HS-27A (cell line): ENCODE measurements at places on chromosomes 3 and 15.

DNA sequence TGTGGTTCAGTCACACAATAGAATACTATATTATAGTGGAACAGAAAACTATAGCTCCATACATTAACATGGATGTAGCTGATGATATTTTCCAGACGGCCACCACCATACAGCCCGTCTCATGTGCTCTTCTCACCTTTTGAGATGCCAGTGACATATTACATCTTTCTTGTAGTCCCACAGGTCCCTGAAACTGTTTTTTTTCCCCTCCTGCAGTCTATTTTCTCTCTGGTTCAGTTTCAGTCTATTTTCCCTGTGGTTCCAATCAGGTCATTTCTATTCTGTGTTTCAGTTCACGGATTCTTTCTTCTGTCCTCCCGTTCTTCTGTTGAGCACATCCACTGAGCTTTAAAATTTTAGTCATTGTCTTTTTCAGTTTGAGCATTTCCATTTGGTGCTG lies 72.2 kb downstream of the PPCDC start:
- no peak for DNase-seq

DNA sequence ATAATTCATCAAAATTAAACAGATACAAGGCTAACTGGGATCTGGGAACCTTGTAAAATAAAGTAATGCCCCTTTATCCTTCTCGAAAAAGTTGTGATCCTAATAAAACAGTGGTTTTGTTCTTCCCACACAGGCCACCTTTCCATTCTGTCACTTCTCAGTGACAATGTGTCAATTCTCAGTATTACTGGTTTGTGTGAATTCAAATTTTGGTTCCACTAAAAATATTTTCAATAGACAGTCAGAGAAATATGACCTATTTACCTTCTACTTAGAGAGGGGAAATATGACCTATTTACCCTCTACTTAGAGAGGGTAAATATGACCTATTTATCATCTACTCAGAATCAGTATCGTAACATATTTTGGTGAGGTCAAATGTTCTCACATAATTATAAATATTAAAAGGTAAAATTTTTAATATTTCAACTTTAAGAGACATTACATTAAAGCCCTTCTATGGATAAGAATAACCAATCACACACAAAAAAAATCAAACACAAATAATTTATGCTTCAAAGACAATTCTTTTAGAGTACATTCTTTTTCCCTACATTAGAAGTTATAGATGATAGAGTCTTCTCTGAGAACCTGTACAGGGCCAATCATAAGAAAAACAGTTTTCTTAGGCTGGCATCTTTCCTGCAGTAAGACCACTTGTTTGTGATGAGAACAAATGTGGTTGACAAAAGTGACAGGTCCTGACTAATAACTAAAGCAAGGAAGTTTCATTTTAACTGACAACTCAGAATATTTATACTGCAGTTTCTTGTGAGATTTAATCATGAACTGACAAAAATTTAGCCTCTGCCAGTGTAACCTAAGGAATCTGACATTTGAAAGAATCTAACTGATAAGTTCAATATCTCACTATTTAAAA lies 323.3 kb downstream of the DIPK2A start:
- DNase-seq, result no peak

- peak; percentile 20 for DNase-seq
Measured at GRCh38 chr3:128584412-128585020, 66.1 kb downstream of the RPN1 start.

- no peak for DNase-seq
Measured at GRCh38 chr3:12907296-12907695, 65.9 kb upstream of the RPL32 start.

GRCh38 chr15:92495446-92495845 lies 101.8 kb downstream of the ST8SIA2 start:
- no peak for DNase-seq

- no peak for DNase-seq
Measured at GRCh38 chr15:64355348-64355943, 527 bp downstream of the CSNK1G1 start.

DNA sequence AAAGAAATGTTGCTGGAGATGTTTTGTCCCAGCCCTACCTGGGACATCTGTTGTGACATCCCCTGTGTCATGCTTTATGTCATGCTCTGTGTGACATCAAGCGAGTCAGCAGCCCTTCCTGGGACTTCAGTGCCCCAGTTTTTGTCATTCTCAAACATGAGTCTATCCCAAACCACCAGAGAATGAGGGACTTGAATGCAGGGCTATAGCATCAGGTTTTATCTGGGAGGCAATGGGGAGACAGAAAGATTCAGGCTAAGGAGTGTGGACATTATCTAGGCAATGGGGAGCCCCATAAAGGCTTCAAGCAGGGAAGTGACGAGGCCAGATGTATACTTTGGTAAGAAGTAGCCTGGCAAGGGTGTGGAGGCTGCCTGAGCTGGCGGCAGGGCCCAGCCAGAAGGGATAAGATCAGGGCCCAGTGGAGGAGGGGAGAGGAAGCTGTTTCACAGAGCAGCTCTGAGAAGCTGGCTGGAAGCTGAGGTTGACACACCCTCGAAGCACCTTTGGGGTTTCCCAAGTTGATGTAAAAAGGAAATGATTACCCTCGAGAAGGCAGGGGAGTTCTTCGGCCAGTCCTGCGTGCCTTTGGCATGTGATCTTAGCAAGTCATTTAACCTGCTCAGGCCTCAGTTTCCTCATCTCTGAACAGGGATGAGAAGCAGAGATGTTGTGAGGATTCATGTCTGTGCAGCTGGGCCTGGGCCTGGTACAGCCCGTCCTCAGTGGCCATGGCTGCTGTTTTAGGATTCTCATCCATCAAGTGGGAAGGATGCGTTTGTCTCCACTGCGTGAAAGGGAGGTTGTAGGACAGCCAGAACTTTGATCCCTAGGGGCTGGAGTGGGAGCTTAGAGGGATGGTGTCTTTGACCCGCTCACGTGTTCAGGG lies 34.3 kb downstream of the IRAK2 start:
- DNase-seq, result no peak

GRCh38 chr3:55611121-55611520 lies 124.0 kb upstream of the WNT5A start:
- no peak for DNase-seq

DNA sequence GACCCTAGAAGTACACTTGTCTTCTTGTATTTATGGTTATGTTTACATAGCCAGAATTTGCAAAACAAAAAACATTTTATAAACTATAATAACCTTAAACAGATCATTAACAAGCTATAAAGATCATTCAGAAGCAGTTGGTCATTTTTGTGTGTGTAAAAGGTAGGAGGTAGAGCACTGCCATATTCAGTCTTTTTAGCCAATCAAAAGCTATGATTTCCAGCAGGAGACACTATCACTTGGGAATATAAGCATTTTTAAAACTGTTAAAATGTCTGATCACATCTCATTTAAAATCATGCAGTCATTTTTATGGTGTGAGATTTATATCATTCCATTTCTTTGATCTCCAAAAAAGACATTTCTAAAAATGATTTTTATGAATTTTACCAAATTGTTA lies 42.6 kb upstream of the ATP2C1 start:
- no peak for DNase-seq

GRCh38 chr15:72365844-72366243 lies 10.0 kb downstream of the HEXA start:
- no peak for DNase-seq
